ENCODE measurements at places on chromosomes 1 and 21.

DNA sequence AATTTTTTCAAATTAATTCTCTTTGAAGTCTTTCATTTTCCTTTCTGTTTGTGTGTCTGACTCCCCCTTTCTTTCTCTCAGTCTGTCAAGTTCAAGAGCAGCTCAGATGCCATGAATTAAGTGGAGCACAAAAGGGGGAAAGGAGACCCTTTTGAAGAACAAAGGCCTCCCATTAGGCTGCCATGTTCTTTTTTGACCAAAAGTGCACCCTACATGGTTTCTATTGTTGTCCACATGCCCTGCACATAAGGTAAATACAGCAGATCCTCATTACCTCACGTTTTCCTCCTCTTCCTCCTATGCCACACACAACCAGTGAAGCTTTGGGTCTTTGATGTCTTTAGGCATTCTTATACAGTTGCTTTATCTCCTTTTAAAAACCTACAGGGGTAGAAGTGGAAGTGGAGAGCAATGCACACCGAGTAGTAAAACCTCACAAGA lies 47.7 kb downstream of the POU2F1 start:
- no peak for DNase-seq

DNA sequence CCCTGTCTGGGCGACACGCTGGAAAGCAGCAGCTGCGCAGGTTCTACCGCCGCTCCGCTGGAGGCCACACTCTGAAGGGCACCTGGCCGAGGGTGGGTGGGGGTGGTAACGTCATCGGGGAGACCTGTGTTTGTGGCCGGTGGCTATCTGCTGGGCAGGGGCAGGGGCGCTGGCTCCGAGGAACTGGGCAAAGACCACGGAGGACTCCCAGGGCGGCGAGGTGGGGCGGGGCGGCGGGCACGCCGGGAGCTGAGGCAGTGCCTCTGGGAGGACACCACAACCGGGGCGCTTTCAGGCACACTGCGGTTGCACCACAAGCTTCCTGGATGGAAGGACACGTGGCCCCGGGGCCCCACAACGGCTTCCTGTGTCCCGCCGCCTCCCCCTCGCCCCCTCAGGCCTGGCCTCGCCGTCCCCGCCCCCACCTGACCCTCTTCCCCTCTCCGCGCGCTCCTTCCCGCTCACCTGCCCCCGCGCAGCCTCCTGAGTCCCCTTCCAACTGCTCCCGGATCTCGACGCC lies 3.3 kb upstream of the DENND2D start:
- peak; percentile 12 for DNase-seq

DNA sequence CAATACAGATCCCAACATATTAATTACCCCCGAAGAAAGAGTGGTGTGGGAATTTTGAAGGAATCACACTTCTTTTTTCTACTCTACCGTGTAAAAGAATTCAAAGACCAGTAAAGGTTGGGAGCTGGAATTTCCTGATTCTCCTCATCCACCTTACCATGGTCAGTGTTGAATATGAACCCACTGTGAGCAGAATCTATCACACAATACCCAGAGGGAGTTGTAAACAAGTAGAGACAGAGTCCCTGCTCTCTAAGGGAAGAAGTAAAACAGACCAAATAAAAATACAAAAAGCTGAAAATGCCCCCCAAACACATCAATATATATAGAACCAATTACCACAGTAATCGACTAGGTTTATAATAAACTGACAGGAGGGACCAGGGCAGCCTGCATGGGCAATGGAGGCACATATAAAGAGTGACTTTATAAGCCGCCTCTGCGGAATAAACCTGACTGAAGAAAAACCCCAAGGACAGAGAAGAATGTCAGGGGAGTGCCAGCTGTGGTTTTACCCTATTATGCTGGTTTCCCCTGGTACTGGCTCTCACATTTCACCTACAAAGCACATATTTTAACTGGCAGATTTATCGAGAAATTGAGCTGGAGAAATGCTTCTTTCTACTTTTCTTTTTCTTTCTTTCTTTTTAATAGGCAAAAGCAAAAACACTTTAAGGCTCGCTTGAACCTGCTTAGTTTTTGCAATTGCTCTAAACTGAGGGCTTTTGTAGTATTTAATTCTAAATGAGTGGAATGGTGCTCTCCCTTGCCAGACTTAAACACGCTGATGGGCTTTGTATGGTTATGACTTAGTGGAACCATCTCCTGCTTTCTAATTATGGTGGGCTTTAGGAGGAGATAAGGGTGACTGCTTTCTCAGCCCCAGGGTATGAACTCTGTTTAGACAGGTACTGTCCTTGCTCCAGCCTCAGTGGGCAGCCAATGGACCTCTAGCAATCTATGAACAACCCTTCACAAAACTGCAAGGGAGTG lies 244.8 kb downstream of the ASTN1 start:
- DNase-seq: no peak

DNA sequence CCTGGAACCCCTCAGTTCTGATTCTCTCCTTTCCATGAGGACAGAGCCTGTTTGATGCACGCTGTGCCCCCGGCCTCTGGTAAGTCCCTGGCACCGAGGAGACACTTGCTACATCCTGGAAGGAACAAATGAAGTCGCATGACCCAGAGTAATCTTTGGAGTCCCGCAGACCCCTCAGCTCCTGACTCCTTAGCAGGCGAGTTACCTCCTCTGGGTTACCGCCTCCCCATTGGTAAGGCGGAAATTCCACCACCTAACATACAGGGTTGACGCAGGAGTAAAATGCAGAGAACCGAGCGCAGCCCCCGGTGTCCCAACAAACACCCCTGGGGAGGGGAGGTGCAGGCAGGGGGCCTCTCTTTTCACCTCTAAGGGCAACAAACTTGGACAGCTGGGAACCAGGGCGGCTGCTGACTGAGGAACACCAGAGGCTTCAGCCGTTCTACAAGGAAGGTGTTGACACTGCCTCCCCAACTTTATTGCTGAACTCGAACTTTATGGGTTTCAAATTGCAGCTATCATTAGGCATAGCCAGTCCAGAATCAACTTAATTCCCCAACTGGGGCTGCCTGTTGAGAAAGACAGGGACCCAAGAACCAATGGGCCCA lies 115.3 kb upstream of the IFFO2 start:
- DNase-seq: no peak

- no peak for DNase-seq
Observed at GRCh38 chr1:11418056-11418455, 60.9 kb upstream of the DISP3 start.

GRCh38 chr1:197519741-197520334 lies 251.8 kb downstream of the CRB1 start:
- no peak for DNase-seq

Data from cortex of kidney (tissue), 1 donor.